ENCODE measurements at places on chromosomes 4 and X.
A peak's percentile ranks its signal among the peaks of the same experiment; 100 is the strongest.

DNA sequence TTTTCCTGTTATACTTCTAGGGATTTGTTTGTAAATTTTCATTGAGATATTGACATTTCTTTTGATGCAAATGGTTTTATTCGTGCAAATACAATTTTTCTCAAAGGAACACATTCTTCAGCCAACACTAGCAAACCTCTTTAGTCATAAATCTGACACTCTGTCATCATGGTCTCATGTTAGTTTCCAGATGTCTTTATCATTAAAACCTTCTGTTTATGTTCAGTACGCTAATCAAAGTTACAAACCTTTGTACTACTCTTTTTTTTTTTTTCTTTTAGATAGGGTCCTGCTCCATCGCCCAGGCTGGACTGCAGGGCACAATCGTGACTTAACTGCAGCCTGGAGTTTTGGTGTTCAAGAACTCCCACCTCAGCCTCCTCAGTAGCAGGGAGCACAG lies 7.1 kb downstream of the SLC25A31 start:
- DNase-seq = no peak

DNA sequence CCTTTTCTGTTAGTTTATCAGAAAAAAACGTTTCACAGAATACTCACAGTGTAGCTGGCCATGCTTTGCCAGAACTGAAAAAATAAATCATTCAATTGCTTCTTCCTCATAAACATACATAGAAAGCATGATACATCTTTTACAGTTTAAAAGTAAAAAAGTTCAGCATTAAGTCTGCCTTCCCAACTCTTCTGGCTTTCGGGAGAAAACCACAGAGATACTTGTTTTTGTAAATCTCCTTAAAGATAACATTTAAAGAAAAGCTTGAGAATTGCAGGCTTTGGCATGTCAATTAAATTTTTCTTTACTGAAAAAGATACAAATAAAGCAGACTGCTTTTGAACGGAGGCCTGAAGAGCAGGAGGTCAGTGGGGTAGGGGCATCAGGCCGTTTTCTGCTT lies 66.8 kb downstream of the SEC24D start:
- DNase-seq = no peak

DNA sequence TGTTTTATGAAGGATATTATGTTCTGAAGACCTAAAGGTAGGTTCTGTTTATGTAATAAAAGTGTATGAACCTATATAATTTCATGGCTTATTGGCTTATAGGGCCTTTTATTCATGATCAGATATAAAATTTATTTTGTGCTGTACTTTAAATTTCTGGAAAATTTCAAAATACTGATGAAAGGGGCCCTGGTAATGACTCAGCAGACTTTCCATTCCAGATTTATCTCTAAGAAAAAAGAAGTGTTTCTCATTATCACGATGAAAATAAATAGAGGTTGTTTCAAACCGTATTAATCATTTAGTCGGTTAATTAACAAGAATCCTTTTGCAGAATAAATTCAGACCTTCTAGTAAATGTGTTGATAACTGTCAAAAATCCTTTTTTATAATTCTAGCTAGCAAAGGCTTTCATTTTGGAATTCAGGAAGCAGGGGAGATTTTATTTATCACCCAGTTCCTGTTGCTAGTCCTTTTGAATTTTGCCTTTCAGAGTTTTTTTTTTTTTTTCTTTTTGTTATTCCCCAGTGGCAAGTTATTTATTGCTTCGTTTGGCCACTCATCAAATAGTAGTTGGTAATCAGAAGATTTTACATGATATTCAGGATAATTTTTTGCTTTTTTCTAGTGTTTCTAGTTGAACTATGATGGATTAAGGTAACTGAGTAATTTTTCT lies 5.4 kb upstream of the TAPT1 start:
- no peak for DNase-seq

DNA sequence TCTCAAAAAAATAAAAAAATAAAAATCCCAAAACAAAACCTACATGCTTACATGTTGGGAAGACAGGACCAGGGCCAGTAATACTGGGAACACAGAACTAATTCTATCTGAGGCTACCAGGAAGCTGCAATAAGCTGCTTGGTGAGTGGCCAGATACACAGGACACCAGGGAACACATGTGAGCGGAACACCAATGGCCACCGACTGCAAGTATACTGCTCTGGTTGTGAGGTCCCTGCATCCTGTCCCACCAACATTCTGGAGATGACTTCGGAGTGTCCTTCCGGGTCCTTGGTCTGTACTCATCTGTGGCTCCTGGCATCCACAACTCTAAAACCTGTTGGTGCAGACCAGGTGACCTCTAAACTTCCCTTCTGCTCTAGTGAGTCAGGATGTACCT lies 2.7 kb downstream of the TNIP2 start:
- DNase-seq = no peak

DNA sequence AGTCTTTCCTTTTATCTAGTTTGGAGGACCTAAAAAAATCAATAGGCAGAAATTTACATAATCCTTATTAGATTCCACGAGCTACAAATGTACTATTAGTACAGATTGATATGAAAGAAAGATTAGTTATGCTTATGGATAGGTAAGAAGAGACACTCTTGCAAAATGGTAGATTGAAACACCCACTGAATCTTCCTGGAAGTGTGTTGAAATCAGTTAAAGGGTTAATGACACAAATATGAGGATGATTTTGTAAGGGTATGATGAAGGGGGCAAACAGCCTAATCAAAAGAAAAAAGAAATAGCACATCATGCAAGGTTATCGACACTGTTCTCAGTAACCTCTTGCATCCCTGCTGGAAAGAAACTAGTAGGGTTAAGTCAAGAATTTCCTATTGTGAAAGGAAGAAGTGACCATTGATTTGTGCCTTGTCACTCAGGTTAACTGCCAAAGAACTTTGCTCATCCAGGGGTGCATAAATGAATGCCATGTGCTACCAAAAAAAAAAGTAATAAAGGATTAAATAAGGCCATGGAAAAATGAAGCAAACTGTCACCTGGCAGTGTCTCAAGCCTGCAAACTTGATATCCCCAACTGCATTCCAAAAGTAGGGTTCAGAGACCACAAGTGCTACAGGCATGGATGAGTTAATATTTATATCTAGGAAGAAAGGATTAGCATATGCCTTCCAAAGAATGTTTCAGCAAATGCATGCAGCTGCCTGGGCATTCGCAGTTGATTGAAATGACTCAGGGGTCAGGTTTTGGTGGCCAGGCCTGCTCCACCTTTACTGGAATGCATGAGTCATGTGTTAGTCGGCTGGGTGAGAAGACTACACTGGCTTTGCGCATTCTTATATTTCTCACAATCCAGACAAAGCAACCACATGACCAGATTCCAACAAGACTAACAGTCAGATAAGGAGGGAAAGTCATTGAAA lies 78.3 kb upstream of the ATXN3L start:
- no peak for DNase-seq

GRCh38 chr4:149166365-149166764 lies 649.3 kb downstream of the IQCM start:
- DNase-seq = no peak

DNA sequence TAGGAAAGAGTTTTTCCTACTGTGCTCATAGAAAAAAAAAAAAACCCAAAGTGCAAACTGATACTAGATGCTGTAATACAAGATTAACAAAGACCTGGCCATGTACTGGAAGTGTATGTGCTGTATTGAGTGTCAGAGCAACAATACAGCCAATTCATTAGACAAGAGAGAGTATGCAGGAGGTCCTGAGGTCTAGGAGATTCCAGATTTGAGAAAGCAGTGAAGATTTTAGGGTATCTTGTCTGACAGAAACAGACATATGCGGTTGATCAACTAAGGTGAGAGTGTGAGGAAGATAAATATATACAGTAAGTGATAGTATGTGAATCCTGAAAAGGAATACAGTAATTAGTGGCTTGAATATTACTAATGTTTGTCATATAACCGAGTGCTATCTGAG lies 3.0 kb downstream of the GPR174 start:
- no peak for DNase-seq

DNA sequence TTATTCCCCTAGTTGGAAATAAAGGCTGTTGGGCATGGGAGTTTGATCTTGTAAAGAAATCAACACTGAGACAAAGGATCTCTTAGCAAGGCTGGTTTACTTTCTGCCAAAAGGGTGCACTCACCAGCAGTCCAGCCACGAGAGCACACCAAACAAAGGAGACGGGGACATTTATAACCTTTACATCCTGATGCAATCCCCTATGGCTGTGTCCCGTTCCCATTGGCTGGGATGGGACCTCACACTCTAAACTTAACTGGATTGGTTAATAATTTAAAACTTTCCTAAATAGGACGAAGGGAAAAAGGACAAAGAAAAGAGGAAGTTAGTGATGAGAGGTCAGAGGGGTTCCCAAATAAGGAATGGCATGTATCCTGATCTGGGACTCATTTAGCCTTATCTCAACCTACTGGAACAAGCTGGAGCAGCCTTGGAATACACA lies 17.9 kb downstream of the METAP1 start:
- DNase-seq = no peak

DNA sequence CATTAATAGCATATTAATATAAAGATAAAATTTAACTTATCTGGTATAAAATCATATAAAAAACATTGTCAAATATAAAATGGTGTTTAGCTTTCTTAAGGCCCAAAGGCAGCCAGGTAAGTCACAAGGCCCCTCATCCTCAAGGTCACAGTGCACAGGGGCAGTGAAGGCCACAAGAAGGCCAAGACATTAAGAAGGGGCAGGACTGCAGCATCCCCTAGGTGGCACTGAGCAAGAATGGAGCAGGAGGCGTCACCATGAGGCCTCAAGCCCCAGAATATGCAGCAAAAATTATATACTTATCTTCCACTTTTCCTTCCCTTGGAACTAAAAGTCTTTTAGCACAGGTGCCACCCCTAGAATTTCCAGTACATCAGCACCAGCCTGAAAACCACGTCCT lies 49.5 kb upstream of the MAGEA8 start:
- DNase-seq = no peak

GRCh38 chr4:51925307-51925706 lies 82.4 kb downstream of the DCUN1D4 start:
- DNase-seq = no peak

DNA sequence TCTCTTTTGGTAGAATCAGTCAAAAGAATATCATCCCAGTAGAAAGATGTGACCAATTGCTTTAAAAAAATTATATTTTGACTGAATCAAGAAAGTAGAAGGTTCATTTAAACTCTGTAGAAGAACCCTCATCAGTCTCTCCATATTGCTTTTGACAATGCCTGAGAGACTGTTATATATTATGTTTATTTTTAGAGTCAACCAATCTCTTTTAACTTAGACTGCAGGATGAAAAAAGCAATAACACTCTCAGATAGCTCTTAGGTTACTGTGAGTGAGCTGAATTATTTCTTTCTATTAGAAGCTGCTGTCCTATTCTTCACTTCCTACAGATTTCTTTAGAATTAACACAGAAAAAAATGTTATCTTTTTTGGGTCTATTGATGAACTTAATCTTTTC lies 38.1 kb downstream of the GALNTL6 start:
- DNase-seq = no peak

DNA sequence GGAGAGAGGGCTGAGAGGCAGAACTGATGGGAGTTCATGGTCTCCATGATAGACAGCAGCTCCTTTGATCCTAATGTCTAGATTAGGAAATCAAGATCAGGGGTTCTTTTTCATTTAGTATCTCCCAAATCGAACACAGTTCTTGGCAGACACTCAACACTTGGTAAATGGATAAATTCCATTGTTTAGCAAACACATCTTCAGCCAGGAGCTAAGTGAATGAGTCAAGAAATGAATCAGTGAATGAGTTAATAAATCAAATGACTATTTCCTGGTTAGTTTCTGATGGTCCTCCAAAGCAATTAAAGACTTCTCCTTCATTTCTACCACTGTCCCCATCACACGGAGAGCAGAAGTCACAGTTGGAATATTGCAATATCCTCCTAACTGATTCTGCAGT lies 120.0 kb upstream of the SHISA3 start:
- no peak for DNase-seq

DNA sequence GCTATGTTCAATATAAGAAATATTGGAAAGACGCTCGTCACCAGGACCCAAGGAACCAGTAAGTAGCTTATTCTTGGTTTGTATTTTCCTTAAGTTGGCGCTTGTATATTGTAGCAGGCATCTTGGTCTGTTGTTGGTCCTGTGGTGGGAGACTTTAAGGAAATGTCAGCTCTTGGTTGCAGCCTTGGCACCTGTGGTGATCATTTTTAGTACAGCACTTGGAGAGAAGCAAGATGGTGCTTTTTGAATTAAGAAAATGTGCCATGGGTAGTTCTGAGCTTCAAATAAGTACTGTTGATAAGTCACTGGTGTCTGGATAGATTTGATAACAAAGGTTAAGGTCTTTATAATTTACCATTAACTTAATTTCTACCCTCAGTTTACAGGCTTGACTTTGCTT lies 1.1 kb downstream of the RPS3A start:
- DNase-seq = peak; percentile 16

GRCh38 chrX:155745792-155746191 lies 133.0 kb upstream of the TMLHE start:
- peak; percentile 63 for DNase-seq

DNA sequence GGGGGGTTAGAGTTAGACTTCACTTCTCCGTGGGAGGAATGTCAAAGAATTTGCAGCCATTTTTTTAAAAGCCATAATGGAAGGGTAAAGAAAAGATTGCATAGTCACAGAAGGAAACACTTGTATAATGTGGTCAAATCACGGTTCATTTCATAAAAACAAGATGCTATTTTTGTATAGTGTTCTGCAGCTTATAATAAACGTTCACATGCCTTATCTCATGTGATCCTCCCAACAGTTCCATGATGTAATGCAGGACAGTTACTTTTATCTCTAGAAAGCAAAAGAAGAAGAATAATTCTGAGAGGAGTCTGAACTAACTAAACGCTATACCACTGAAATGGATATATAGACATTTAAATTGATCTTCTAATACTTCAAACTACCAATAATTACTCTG lies 71.3 kb upstream of the CAMK2D start:
- DNase-seq = no peak

DNA sequence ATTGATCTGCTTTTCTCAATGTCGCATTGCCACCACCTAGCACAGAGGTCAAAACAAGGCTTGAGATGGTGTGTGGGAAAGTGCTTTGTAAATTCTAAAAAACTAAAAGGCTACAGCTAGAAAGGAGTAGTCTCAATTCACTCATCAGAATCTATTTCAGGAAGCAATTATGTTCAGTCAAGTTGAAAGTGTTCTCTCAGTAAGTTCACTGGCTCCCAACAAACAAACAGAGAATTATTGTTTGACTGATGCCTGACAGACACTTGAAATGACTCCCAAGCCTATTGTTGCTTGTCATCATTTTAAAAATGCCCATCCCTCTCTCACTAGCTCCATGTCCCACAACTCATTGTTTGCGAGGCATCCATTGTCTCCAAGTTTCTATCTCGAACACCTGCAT lies 419.6 kb upstream of the CPEB2 start:
- DNase-seq = no peak

DNA sequence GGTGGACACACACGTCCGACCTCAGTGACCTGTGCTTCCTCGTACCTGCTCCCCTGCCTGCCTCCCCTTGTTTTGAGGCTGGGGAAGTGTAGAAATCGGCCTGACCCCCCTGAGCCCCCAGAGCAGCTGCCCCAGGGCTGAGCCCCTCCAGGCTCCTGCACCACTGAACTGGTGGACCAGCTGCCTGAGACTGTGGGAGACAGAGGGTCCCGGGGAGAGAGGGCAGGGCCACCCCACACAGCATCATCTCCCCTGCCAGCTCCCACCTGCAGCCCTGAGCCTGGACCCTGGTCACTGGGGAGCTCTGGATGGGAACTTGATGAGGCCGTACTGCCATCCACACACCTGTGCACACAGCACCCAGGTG lies 15.0 kb upstream of the NAT8L start:
- DNase-seq = no peak

Data from hematopoietic multipotent progenitor cell treated with erythropoietin and hydrocortisone succinate and interleukin-3 and kit ligand, for 15 days (in vitro differentiated cells).